ENCODE measurements at places on chromosomes 16 and 17.

DNA sequence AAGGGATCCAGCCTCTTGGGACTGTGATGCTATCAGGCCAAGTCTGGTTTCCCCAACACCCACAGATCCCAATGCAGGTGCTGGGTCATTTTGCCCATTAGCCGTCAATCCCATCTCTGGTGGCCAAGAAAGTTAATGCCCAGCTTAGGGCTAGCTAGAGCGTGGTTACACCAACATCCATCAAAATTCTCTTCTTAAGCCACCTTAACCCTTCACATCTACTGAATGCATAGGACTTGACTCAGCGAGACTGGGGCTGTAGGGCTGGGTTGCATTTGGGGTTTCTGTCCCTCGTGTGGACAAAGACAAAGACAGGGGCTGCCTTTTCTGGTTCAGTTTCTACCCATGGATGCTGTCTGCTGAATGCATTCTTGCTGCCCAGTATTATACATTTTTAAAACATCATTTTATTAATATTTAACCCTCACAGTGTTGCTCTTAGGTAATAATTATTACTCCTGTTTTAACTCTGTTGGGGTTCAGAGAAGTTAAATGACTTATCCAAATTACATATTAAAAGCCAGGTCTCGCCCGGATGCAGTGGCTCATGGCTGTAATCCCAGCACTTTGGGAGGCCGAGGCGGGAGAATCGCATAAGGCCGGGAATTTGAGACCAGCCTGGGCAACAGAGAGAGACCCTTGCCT lies 141.1 kb upstream of the NOL11 start:
- DNase-seq = no peak

DNA sequence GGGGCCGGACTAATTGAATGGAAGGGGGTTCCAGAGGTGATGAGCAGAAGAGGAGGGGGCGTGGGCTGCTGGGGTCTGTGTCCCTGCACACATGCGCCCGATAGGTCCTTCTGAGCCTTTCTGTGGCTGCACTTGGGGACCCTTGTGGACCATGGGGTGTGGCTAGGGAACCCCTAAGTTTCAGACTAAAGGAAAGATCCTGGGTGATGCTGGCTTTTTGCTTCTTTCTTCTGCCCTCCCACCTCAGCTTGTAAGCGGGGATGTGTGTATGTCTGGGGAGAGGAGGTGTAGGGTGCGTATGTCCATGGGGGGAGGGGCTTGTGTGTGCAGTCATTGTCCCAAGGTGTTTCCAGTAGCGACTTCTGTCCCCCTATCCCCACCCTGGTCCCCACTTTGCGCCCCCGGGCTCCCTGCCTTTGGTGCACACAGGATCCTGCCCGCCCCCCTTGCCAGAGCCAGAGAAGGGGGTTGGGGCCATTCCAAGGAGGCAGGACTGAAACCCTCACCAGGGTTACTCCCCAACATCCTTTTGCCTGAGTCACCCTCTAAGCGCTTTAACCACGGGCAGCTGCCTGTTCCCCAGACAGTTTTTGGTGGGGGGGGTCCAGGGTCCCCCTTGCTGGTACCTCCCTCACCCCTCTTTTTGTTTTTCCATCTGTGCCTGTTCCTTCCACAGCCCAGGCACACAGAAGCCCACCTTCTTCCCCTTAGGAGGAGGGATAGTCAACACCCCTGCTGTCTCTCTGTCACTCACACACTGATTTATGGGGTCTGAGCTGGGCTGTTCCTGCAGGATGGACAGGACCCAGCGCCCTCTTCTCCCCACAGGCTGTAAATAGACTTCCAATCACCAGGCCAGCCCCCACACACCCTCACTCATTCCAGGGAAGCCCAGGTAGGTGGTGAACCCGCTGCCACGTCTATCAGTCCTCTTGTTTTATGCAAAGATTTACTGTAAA lies 83.2 kb downstream of the ARHGAP23 start:
- no peak for DNase-seq

- no peak for DNase-seq
Observed at GRCh38 chr17:54944796-54945195, 23.7 kb downstream of the COX11 start.

DNA sequence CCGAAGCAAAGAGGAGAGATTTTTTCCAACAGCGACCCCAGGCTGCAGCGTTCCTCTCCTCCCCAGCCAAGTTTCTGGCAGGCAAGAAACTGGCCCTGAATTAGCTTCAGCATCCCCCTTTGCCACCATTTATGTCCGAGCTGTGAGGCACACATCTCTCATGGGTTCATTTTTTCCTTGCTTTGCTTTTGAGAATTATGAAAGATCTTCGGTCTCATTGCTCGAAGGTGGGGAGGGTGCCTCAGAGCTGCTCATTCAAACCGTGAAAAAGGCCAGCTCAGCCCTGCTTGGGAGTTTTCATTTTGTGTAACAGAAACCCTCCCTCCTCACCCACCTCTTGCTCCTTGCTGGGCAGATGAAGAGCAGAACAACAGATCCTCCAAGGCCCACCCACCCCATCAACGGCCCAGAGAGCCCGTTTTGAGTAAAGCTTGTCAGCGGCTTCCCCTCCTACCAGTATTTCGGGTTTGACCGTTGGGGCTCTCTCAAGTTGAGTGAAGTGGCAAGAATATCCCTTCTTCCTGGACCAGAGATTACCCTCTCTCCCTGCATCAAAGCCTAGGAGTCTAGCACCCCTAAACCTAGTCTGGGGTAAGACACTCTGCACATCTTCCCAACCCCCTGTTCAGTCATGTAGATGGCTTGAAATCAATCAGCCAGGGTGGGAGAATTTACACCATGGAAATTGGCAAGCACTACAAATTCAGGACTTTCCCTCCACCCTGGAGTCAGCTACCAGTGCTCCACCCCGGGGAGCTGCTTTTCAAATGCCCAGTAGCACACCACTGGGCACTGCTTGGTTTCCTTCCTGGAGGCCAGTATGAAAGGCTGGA lies 1.8 kb downstream of the CCR7 start:
- no peak for DNase-seq

DNA sequence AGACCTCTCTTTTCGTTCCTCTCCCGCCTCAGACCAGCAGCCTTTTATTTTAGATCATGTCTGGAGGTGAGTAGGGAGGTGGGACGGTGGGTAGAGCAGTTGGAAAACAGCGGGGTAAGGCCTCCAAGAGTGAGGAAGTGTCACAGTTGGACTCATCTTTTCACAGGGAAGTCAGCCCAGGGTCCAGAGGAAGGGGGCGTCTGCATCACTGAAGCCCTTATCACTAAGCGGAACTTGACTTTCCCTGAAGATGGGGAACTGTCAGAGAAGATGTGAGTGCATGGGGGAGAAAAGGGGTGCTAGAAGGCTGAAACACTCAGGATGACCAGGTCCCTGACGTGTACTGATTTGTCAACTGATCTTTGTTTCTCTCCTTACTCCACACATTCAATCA lies 461 bp downstream of the LRRC46 start:
- DNase-seq = no peak

GRCh38 chr17:6797718-6798351 lies 21.8 kb downstream of the FBXO39 start:
- DNase-seq = no peak

GRCh38 chr16:10964891-10965326 lies 20.5 kb downstream of the CLEC16A start:
- no peak for DNase-seq

GRCh38 chr16:16075488-16076422 lies 126.3 kb downstream of the ABCC1 start:
- DNase-seq = no peak

GRCh38 chr17:68441070-68441770 lies 16.1 kb downstream of the WIPI1 start:
- no peak for DNase-seq

GRCh38 chr16:85897382-85897781 lies 1.6 kb upstream of the IRF8 start:
- no peak for DNase-seq

- no peak for DNase-seq
Observed at GRCh38 chr16:49055291-49055690, 226.3 kb downstream of the CBLN1 start.

DNA sequence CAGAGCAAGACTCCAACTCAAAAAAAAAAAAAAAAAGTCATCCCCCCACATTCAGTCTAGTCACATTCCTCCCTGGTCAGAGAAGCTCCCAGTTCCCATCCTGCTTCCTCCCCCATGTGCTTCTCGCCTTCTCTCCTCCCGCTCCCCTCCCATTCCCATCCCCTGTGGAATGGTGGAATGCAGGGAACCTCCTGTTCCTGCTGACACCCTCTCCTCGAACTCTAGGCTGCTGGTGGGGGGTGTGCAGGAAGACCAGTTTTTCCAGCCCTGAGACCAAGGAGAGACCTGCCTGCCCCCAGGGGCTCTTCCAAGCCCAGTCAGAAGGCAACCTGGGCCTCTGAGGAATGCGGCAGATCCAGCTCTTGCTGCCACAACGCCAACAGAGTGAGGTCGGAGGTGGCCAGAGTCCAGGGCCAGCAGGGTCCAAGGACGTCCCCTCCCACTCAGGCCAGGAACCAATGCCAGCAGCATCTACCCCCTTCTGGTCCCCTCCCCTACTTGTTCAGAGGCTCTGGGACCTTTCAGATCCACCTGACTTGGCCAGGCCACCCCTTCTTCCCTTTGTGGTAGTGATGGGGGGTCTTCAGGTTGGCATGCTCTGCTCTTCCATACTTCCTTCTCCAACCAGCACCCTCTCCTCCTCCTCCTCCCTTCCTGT lies 39.3 kb upstream of the TAC4 start:
- DNase-seq = no peak

GRCh38 chr17:78089576-78090281 lies 38.8 kb downstream of the TMC6 start:
- no peak for DNase-seq

- no peak for DNase-seq
Observed at GRCh38 chr17:82803606-82804005, 36.2 kb downstream of the ZNF750 start.

GRCh38 chr16:68991075-68991474 lies 114.4 kb upstream of the HAS3 start:
- DNase-seq = no peak

DNA sequence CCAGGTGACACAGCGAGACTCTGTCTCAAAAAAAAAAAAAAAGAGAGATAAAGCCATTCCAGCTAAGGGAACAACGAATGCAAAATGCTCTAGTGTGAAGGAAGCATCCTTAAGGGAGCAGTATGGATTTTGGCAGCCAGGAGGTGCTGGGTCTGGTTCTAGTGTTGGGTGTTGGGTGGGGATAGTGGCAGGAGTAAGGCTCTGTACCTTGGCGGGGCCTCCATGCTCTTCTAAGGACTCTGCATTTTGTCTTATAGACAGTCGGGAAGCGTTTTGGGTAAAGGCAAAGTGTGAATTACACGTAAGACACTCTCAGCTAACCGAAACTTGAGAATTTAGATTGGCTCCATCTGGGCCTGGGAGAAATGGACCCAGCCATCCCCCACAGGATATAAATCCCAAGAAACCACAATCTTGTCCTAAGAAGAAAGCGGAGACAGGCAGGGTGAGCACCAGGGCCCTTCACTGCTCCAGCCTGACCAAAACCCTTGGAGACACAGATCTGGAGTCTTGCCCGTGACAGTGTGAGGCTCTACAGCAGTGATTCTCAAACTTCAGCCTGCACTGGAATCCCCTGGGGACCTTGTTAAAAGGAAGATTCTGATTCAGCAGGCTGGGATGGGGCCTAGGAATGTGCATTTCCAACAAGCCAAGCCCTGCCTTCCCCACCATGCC lies 33.1 kb upstream of the PHB1 start:
- no peak for DNase-seq

GRCh38 chr16:1108299-1109252 lies 12.5 kb upstream of the C1QTNF8 start:
- DNase-seq = no peak

DNA sequence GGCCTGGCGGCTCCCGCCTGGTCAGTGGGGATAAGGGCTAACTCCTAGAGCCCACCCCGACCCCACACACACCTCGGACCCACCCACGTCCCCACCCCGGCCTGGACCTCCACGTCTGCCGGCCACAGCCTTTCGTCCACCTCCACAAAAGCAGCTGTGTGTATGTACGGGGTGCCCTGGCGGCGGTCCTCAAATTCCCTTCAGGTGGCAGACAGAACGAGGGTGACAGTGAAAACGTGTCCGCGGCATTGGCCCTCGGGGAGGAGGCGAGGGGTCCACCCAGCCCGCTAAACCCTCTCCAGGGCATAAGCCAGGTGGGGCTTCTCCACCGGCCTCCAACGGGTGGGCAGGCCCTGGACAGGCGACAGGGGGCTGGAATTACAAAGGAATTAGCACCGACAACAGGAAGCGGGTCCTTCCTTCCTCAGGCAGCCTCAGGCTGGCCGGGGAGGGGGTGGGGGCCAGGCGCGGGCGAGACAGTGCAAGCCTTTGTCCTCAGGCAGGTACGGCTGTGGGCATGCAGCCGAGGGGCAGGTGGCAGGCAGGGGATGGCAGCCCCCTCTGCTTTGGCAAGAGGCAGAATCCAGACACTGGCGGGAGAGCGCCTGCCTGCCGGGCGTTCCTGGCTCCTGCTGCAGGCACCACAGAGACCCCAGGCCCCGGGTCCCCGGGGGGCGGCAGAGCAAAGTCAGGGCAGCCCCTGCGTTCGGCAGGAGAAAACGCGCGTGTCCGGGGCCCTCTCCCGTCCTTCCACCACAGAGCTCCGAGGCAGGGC lies 12.3 kb upstream of the PITPNA start:
- DNase-seq = no peak

GRCh38 chr17:81217491-81217890 lies 5.3 kb downstream of the CEP131 start:
- no peak for DNase-seq

- DNase-seq = no peak
Observed at GRCh38 chr17:15269780-15270089, 4.6 kb upstream of the PMP22 start.

DNA sequence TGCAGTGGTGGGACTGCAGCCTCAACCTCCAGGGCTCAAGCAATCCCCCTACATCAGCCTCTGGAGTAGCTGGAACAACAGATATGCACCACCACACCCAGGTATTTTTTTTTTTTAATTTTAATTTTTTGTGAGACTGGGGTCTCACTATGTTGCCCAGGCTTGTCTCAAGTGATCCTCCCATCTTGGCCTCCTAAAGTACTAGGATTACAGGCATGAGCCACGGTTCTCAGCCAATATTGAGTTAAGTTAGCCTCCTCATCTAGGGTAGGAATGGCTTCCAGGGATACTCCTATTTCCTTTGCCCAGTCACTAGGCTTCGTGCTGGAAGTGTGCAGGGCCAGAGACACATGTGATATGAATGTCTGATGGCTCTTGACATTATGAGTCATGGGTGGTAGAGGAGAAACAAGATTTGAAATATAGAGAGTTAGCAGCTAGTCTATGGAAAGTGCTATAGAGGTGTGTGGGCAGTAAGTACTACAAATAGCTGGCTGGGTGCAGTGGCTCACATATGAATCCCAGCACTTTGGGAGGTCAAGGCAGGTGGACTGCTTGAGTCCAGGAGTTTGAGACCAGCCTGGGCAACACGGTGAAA lies 8.0 kb upstream of the HES7 start:
- DNase-seq = no peak
